ENCODE measurements at places on chromosomes 4 and X. TPM values are rescaled to one million over a fixed set of nuclear protein-coding genes. Genes with fewer than 3 reads are reported as not detected.
A peak's percentile ranks its signal among the peaks of the same experiment; 100 is the strongest.

- DNase-seq = no peak
Observed at GRCh38 chr4:7261087-7261486, 68.7 kb downstream of the SORCS2 start.

Gene HSFX1
- 0.53 TPM for total RNA-seq

Gene DMD
- 4.0 TPM for total RNA-seq

- no peak for DNase-seq
Observed at GRCh38 chr4:28221536-28221935, 1360.9 kb downstream of the STIM2 start.

GRCh38 chr4:184395971-184396391 lies 78.4 kb downstream of the IRF2 start:
- DNase-seq = no peak

- DNase-seq = no peak
Observed at GRCh38 chrX:12403474-12404082, 265.3 kb downstream of the FRMPD4 start.

DNA sequence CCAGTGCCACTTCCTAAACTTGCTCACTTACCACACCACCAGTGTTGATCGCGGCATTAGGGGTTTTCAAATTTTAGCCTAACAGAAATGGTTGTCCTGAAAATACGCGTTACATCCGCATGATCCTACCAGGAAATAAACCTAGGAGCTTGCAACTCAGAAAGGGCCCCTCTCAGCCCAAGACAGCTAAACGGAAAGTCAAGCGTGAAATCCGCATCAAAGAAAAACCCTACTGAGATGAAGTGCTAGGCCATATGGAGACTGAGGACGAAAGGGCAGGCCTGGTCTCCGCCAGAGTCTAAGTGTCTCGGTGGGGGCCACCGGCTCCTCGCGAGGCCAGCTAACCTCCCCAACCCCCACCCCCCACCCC lies 626 bp downstream of the YTHDC1 start:
- DNase-seq = peak; percentile 22

DNA sequence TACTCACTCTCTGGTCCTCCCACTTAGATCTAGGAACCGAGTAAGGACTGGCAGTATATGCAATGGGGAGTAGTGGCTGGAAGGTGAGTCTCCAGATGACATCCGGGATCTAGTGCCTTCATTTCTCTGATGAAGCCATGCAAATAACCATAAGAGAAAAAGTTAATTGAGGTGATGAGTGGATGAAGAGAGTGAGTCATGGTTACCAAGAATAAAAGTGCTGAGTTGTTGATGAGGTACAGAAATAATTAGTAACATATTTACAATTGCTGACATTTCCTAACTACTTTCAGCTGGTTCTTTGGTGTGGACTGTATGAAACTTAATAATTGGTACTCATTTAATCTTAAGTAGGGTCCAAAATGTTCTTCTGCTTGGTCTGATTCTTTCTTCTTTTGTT lies 146.7 kb upstream of the PITX2 start:
- DNase-seq = no peak

- no peak for DNase-seq
Observed at GRCh38 chr4:81905971-81906370, 434.3 kb upstream of the RASGEF1B start.

Gene F8A2
- not detected for total RNA-seq

Gene OTUD6A
- not detected for total RNA-seq

Gene CLIC2
- 0.13 TPM for total RNA-seq

DNA sequence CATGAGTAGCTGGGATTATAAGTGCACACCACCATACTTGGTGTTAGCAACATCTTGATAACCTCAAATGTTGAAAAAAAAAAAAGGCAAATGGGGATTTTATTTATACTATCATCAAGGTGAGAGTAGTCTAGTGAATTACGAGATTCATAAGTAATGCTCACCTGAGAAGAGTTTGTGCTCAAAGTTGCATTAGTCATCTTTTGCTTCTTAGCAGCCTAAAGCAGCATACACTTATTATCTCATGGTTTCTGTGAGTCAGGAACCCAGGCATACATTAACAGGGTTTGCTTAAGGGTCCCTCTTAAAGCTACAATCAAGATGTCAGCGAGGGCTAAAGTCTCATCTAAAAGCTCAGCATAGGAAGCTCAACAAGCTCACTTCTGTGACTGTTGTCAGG lies 8.2 kb upstream of the EXOSC9 start:
- DNase-seq = peak; percentile 84

DNA sequence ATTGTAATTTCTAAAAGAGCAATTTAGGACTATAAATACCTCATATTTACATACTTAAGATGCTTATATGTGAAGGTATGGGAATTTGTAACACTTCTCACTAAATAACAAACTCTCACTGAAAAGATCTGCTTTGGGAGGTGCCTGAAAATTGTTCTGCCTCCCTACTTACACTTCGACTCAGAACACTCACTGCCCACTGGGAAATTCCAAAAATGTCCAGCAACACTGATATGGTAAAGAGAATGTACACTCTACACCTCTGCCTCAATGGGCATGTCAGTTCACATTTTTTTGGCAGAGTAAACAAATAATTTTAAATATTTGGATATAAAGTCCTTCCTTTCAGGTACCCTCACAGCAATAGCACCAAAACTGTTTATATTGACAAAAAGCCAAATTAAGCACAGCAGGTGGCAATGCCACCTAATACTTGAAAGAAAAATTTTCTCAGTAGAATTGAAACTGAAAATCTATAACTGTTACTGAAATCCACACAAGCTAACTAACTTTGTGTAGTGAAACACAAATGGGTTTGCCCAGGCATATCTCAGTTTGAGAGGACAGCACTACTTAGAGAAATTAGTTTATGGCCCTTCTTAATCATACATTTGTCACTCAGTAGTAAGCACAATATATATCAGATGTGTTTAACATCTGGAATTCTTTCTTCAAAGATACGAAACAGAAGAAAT lies 67.1 kb downstream of the PRDM5 start:
- DNase-seq = no peak

Gene RAB40AL
- total RNA-seq = 0.26 TPM

DNA sequence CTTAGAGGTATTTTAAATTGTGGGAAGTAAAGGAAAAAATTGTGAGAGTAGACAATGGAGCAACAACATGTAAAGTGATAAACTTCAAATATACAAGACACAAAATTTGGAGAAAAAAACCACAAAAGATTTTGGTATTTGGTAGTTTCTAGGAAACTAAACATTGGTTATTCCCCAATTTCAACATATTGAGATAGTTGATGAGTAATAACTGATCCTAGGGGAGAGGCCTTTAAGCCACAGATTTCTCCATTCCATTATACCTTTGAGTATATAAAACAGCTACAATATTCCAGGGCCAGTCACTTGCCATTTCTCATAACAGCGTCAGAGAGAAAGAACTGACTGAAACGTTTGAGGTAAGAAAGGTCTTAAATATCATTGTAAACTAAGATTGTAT lies at the start of gene FDCSP:
Gene FDCSP (plus strand): TSS at position 301 of the 400 bp plus-strand sequence. CDS start 5,071 bp downstream, outside the sequence.
- DNase-seq = no peak

Gene RCHY1
- 30.0 TPM for total RNA-seq

DNA sequence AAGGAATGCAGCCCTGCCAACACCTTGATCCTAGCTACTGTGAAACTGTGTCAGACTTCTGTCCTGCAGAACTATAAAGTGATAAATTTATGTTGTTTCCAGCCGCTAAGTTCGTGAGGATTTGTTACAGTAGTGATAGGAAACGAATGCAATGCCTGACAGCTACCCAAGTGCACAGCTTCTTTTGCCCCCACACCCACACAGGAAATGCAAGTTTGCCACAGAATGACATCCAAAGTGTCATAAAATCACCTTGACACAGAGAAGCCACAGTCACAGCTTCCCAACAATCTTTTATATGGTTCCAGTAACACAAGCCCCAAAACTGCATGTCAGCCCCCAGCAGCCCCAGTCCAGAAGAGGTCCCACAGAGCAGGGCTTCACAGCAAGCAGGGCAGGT lies 216.9 kb upstream of the S100G start:
- DNase-seq = no peak

DNA sequence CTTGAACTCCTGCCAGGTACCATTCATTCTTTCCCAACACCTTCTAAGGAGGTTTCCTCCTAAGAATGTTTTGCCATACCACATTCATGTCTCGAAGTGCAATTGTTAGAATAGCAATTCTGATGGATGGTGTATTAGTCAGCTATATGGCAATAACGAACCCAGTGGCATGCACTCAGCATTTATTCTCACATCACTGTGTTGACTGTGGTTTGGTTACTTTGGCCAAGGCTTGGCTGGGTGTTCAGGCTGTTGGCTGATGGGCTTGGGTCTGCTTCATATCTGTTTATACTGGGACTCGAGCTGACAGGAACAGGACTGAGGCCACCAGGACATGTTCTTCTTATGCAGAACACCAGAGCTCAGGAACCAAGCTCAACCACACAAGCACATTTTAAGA lies 31.7 kb downstream of the PSAPL1 start:
- peak; percentile 79 for DNase-seq

Gene LDB2
- not detected for total RNA-seq

Gene FHL1
- total RNA-seq = 39.3 TPM

DNA sequence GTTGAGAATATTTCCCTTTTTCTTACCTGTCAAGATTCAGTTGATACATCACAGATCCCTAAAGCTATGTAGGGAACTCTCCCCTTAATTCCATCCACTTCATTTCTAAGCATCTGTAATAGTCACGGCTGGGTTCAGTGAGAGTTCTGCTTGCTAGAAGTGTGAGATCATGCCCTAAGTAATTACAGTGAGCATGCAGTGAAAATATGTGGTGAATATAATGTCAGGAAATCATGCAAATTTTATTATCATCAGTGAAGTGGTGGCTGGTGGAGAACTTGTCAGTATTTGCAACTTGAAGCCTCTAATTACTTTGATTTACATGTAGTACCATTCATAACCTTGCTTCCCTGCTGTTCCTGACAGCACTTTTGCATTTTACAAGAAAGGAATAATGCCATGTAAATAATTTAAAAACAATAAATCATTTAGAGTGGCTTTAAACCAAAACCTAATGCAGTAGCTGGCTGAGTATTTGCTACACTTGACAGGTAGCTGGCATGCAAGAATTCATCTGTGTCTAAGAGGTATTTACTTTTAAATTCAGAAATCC lies 28.3 kb upstream of the CFAP299 start:
- peak; percentile 78 for DNase-seq

DNA sequence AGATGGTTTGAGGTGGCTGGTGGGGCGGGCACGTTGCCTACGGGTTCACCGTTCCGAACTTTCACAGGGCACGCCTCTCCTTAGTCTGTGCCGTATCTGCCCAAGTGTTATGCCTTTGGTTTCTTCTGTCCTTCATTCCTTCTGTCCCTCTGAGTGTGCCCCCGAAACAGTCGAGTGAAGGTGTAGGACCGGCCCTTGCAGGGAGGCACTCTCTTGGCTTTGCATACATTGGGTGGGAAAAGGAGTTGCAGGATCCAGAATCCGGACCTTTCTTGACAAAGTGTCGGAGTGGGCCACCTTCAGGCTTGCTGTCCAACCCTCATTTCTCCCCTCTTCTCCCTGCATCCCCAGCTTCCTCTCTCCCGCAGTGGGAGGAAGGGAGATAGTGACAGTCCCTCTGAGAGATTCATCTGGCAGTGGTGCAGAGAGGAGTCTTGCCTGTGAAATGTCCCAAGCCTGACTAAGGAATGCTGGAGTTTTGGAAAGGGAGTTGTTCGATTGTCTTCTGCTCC lies 569 bp downstream of the ARFIP1 start:
- DNase-seq = no peak

Gene PABPC1L2A
- total RNA-seq = not detected

DNA sequence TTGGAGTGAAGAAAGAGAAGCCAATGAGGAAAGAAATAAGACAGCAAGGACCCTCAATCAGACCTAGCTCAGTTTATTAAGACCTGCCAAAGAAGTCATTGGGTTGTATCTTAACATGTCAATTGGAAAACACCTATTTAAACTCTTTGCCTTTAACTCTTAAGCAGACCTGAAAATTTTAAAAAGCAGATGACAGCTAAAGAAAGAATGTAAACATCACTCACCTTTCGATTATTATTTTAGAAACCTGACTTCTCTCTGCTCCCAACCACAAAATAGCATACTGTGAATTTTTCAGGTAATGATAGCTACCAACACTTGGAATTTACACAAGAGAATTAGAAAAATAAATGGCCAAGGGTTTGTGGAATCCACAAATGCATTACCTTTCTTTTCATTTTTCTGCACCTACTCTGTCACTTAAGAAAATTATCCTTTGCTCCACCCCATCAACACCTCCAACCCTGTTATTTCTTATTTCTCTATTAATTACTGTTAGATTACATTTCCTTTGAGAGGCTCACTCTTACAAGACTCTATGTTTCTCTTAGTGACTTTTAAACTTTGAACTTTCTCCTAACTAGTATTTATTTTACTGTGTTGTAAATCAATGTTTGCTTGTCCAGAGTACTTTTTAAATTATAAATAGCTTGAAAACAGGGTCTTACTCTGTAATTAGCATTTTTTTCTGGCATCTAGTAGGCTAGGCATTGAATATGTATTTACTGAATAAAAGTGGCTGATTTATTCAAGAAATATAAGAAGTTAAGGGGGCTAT lies 765 bp upstream of the SULT1E1 start:
- peak; percentile 74 for DNase-seq

GRCh38 chr4:98976716-98977115 lies 18.8 kb upstream of the METAP1 start:
- peak; percentile 83 for DNase-seq

DNA sequence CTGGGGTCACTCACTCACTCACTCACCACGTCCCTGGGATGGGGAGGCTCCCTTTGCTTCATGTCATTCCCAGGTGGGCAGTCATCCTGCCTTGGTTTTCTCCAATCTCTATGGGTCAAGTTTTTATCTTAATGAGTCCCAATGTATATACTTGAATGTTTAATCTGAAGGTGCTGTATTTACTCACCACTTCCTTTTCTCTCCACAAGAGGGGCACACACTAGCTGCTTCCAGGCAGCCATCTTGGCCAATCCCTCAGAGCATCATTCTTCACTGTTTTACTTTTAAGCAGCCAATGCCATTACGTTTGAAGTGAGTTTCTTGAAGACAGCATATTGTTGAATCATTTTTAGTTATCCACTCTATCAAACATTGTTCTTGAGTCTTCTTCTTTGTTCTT lies 153.4 kb upstream of the ARSJ start:
- DNase-seq = peak; percentile 14

DNA sequence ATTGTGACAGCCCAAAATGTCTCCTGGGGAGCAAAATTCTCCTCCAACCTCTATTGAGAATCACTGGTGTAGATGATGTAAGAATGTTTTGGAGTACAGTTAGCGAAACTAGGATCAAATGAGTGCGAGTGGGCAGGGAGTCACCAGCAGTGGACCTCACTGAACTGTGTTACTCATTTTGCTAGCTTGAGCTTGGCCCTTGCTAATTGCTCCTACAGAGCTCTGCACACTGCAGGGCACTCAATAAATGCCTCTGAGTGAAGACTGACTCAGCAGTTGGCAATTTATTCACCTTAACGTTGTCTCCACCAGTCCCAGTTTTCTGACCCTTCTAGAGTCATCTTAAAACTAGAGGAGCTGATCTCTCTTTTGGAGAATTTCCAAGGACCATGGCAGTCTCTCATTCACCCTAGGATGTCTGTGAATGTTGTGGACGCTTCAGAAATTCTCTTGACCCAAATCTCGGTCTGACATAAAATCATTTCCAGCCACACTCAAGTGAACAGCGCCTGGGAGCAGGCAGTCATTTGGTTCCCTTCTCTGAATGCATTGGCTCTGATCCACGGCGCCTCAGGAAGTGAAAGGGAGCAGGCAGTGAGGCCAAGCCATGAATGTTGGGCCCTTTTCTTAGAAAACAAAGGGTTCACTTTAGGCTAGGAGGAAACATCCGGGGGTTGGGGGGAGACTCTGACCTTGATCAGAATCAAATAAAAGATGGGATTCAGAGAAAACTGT lies 148.1 kb downstream of the NWD2 start:
- DNase-seq = peak; percentile 17

Measured in bronchial epithelial cell (primary cell).